ENCODE measurements at places on chromosomes 2 and 18.

- no peak for DNase-seq
Observed at GRCh38 chr2:144227427-144228105, 292.4 kb downstream of the ZEB2 start.

DNA sequence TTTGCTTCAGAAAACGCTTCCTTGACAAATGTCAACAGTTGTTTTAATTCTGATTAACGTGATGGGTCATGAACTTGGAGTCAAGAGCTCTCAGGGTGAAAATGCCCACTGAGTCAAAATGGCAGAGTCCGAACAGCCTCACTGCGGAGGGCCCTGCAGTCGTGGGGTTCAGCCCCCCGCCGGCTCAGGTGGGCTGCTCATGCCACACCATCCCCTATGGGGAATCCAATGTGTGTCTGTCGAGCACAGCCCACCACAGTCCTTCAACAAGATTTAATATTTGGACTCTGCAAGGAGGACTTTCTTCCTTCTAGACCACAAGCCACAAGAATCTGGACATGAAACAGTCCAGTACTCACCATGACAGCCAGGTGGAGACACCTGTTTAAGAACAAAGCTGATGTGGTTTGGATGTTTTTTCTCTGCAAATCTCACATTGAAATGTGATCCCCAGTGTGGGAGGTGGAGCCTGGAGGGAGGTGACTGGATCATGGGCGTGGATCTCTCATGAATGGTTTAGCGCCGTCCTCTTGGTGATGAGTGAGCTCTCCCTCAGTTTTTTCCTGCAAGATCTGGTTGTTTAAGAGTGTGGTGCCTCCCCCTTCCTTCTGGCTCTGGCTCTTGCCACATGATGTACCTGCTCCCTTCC lies 201.0 kb downstream of the NDUFA10 start:
- peak; percentile 22 for DNase-seq

GRCh38 chr2:120675460-120676130 lies 60.1 kb upstream of the GLI2 start:
- no peak for DNase-seq

GRCh38 chr2:134433469-134433868 lies 179.6 kb downstream of the MGAT5 start:
- DNase-seq: no peak

GRCh38 chr18:77457681-77458080 lies 208.0 kb downstream of the GALR1 start:
- DNase-seq: no peak

- DNase-seq: no peak
Observed at GRCh38 chr2:205776139-205776538, 93.8 kb downstream of the NRP2 start.

GRCh38 chr2:96647681-96648080 lies 5.1 kb downstream of the FER1L5 start:
- no peak for DNase-seq

GRCh38 chr2:193201583-193201982 lies 1006.9 kb upstream of the TMEFF2 start:
- no peak for DNase-seq

GRCh38 chr2:121888189-121888557 lies 132.7 kb downstream of the TSN start:
- no peak for DNase-seq

DNA sequence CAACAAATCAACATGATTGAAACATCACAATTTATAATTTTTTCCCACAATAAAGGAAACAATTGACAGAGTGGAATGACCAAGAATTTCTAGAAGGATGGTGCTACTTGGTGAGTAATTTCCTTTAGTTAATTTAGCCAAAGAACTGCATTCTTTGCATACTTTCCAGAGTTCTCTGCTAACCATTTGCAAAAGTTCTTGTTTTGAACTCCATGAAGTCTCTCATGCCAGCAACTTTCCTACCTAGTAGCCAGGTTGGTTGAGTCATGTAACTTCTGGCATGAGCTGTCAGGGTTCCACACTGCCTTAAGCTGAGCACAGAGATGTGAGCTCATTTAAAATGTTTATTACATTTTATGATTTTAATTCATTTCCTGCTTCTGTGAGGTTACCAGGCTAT lies 539.6 kb downstream of the PID1 start:
- no peak for DNase-seq

DNA sequence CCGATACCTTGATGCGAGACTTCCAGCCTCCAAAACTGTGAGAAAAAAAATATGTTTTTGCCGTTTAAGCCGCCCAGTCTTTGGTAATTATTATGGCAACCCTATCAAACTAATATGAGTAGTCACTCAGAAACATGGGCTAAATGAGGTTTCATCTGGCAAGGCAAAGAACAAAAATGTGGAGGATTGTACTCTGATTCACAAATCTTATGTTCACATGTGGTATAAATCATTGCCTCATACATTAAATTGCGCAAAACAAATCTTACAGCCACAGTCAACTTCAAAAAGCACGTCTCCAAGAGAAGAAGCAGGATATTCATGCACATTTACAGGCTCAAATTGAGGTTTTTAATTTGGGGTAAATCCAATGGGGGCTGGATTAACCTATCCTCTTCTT lies 1435.4 kb upstream of the LRRTM1 start:
- no peak for DNase-seq

DNA sequence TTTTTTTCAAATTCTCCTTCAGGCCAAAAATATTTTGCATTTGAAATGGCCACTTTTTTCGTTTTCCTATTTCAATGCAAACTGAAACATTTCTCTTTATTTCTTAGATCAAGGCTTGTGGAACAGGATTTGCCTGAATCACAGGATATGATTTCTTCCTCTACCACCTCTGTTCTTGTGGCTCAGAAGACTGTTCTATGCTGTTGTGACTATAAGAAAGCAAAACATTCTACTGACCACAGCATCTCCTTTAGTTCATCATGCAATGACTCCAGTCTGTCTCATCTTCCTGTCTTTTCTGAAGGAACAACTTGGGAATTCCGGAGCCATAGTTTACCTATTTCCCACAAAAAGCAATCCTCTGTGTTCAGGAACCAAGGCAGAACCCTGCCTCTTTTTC lies 16.2 kb upstream of the ZNF512 start:
- no peak for DNase-seq

DNA sequence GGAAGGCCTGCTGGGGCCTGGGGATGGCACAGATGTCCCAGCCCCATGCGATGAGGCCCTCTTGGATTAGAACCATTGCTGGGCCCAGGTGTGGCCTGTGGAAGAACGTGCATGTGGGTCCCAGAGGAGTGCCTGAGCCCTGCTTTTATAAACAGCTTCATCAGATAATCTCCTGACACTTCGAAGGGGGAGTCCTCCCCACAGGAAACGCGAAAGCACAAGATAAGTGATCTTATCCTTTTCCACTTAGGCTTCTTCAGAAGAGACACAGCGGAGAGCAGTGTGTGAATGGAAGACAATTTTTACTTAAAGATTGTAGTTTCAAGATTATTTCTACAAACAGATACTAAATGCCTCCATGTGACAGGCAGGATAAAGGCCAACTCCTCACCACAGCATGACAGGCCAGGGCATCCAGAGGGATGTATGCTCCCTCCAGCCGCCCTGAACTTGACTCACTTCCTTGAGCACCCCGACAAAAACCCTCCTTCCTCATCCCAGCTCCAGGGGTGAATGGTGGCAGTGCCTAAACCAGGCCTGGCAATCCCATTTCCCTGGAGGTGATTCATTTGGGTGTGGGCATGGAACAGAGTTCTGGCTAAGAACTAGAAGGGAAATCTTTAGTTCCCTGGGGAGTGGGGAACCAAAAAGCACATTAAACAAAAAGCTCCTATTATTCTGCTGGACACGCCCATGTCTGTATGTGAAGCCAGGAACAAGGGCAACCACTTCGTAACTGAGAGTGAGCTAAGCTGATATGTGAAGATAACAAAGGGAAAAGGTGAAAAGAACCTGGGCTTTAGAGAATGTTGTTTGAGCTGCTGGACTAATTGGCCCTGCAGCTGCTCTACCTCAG lies 56.2 kb upstream of the TMEM163 start:
- DNase-seq: no peak

GRCh38 chr18:13447621-13448334 lies 229.2 kb downstream of the LDLRAD4 start:
- DNase-seq: peak; percentile 44

DNA sequence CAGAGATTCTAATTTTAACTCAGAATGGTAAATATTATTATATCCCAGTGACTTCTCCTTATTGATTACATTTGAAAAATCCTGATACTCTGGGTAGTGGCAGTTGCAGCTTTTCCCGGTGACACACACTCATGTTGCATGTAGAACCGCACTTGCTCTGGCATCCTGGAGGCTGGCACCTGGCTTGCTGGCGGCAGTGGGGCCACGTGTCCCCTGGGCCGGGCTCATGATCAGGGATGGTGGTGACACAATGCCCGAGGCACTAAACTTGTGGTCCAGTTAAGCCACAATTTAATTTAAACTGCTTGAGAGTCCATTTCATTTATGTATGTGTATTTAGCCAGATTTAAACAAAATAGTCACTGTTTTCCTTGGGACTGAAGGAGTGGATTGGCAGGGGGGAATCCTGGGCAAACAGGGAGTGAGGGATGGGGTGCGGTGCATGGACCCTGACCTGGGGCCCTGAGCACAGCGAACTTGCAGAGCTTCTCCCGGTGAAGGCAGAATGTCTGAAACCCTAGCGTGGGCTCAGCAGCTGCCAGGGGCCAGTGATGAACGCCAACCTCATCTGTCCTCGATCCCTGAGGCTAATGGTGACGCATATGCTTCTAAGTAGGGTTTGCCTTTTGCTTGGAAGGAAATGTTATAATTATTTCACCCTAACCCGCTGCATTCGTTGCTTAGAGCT lies 50.0 kb downstream of the KCNG2 start:
- no peak for DNase-seq

- DNase-seq: peak; percentile 83
Observed at GRCh38 chr2:168635065-168635577, 167.3 kb upstream of the NOSTRIN start.

DNA sequence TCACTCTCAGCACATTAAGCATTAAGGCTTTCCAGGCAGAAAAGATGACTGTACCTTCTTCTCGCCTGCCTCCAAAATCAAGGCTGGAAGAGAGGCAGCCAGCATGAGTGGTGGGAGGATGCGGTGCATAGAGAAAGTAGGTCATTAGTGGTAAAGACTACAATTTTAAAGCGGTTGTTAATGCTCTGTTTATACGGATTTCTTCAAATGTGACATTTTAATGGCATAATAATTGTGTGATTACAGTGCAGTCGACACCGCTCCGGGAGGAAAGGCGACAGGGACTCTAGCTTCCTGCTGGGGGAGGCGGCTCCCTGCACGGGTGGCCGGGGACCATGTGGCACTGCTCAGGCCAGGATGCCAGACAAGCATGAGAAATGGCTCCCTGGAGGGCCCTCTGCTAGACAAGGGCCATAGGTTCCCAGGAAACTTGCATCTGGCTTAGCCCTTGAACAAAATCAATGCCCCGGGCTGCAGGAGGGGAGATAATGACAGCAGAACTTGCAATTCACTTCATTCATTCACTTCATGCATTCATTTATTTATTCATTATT lies 129.6 kb downstream of the GALNT14 start:
- no peak for DNase-seq

- peak; percentile 41 for DNase-seq
Observed at GRCh38 chr2:8132351-8132831, 549.5 kb upstream of the ID2 start.

DNA sequence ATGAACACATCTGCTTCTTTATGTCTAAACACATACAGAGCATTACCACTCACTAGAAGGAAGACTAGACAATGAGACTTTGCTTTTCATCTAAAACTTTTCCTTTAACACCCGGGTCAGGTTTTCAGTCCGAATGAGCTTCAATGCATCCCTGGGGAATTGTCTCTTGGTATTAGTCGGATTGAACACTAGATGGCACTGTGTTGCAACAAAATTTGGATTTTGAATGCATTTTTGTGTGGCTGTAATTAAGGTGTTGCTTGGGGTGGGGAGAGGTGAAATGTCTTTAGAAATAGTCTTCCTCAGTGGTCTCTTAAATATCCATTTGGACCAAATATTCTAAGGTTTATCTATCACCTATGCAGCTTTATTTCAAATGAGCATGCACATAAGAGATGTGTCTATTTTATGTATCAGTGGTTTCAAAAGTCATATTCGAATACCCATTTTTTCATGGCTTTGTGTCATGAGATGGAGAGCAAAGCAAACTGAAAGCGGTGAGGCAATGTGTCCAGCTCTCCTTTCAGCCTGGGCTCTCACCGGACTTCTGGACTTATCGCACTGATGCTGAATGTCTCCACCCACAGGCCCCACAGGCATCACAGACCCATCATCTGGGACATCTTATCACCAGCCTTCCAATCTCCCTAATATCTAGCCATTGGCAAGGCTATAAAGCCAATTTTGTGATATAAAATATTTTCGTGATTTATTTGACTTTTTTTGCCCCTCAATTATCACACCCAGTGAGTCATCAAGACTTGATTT lies 510.3 kb downstream of the RNF144A start:
- peak; percentile 33 for DNase-seq

GRCh38 chr18:11108947-11109346 lies 40.4 kb downstream of the PIEZO2 start:
- DNase-seq: peak; percentile 74

DNA sequence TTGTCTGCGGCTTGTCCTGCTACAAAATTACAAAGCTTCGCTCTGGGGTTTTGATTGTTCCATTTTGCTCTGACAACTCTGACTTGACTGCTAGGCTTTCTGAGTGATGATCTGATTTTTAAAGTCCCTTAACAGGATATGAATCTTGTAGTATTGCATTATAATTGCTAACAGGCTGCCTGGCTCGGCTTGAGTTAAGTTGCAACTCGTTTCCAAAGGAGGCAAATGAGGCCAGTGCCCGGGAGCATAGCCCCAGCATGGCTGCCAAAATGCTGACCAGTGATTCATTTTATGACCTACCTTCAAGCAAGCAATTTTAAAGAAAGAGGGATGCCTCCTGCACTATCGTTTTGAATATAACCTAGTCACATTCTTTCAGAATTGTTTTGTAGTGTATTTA lies 135.4 kb downstream of the COL6A3 start:
- no peak for DNase-seq

DNA sequence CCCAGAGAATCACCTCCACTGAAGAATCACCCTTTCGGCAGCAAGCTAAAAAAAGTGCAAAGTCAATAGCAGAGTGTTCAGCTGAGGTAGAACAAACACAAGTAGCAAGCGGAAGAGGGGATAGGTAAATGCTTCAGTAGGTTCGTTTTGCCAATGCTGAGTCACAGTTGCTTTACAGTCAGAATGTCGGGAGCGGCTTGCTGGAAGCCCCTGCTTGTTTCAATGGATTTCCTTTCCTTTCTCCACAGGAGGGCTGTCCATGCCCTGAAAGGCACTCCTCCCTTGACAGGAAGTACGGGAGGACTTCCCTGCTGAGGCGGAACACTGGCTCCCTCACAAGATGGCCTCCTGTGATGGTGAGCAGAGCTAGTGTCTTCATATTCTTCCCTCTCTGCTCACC lies 146.2 kb upstream of the LYPD1 start:
- DNase-seq: no peak

DNA sequence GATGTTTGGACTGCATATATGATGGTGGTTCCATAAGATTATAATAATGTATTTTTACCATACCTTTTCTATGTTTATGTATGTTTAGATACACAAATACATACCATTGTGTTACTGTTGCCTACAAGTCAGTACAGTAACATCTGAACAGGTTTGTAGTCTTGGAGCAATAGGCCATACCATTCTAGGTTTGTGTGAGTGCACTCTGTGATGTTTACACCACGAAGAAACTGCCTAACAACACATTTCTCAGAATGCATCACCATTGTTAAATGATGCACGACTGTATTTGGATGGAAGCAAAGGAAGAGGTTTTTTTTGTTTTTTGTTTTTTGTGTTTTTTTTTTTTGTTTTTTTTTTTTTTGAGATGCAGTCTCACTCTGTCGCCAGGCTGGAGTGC lies 9.5 kb downstream of the DUSP19 start:
- no peak for DNase-seq

Measured in DMS79 (cell line).